ENCODE measurements at places on chromosomes 3 and 15.

GRCh38 chr3:184570489-184570888 is 8.9 kb downstream of the EPHB3 start:
- no peak for DNase-seq

DNA sequence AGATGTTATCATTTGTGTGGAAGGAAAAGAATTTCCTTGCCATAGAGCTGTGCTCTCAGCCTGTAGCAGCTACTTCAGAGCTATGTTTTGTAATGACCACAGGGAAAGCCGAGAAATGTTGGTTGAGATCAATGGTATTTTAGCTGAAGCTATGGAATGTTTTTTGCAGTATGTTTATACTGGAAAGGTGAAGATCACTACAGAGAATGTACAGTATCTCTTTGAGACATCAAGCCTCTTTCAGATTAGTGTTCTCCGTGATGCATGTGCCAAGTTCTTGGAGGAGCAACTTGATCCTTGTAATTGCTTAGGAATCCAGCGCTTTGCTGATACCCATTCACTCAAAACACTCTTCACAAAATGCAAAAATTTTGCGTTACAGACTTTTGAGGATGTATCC is 15.1 kb downstream of the KLHL24 start:
- DNase-seq: no peak

DNA sequence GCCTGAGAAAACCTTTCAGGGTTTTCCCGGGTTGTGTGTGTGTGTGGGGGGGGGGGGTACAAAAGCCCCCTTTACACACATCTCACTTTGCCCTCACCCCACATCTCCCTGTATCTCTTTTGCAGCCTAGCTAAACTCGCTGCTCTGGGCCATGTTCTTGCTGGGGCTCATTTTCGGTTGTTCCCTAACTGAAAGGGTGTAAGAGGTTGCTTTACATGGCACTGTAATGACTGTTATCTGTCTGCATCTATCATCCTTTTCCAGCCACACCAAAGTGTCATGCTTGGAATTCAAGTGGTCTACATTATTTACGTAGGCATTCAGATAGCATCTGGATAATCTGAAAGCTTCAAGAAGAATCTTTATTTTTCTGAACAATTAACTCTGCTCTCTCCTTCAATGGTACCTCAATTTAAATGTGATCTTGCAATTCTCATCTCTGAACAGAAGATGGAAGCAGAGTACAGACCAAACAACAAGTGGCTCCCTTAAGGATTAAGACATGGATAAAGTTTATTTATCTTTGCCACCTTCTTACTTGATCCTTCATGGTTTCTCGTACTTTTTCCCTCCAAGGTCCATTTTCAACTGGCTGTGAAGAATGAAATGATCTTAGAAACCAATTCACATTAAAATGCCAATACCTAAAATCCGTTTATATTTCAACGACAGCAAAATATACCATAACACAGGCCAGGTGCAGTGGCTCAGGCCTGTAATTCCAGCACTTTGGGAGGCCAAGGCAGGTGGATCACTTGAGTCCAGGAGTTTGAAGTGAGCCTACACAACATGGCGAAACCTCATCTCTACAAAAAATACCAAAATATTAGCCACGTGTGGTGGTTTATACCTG is 34.9 kb downstream of the DCLK3 start:
- DNase-seq: no peak

DNA sequence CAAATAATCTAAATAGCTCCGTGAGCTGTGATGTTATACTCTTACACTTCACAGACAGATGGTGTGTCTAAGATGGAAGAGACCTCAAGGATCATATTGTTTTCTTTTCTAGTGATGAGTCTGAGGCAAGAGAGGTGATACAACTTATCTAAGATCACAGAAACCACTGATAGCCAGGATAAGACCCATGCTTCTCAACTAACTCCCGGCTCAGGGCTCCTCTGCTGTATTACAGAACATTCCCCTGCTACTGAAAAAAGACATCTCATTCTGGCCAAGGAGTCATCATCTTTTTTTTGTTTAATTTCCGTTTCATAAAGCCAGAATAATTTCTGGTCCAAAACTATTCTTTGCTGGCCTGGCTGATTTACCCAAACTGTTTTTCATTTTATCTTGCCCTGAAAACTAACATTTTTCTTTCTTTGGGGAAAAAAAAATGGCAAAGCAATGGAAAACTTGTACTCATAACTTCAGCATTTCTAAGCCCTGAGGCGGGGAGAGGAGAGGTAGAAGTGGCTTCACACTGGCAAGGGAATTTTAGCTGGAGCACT is 46.9 kb upstream of the GAP43 start:
- DNase-seq: no peak

GRCh38 chr3:23590424-23591273 is 215.1 kb upstream of the UBE2E1 start:
- DNase-seq: no peak

DNA sequence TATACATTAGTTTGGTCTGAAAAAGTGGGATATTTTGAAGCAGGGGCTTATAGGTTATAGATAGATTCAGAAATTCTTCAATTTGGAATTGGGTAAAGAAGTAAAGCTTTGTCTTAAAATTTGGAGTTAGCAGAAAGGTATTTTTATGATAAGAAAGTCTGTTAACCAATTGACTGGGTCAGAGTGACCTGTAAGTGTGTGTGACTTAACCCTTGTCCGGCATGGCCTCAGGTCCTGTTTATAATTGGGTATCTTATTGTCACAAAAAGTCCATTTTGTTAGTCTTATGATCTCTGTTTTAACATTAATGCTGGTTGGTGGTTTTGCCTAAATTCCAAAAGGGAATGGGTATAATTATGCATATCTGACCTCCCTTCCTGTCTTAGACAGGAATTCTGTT is 444.2 kb upstream of the NAALADL2 start:
- DNase-seq: no peak
